ENCODE measurements at places on chromosomes 3 and 15.

- DNase-seq, result peak; percentile 60
Measured at GRCh38 chr15:77083381-77084160, 12.7 kb upstream of the TSPAN3 start.

DNA sequence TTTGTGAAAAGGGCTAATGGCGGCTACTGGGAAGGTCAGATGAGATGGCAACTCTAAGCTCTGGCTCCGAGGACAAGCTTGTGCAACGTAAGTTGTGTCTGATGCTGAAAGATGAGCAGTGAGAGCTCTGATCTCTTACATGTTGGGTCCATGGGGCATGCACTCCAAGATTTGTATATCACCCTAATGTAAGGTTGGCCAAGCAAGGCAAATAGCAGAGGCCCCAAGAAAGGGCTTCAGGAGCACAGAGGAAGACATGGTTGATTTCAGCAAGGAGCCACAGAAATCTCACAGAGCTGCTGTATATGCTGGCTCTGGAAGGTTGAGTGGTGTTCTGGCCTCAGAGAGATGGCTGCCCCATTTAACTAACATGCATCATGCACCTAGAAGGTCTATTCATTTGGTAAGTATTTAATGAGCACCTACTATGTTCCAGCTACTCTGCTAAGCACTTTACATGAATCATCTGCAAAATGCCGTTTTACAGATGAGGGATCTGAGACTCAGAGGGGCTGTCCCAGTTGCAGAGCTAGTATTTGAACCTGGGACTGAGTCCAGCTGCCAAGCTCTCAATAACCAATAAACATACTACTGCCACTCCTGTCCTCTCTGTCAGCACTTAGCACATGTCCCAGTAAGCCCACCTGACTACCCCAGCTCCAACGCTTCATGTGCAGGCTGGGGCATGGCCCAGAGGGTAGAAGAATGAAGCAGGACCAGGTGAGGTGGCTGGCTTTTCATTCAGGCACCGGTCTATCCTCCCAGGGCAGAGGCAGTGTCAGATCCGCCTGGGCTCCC lies 27.8 kb upstream of the ATP2B2 start:
- no peak for DNase-seq

DNA sequence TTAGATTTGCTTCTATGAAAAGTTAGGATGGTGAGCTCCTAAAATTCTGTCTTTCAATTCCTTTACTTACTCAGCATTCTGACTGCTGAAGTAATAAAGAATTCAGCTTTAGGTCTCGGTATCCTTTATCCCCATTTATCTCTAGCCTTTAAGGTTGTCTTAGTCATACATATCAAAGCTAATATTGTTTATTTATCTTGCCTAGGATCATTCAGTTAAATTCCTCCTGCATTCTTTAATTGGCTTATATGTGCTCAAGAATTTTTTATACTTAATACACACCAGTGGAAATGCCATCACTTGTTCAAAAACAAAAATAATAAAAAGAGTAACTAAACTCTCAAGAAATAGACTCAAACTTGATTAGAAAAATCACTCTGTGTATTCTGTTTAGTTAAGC lies 507.0 kb downstream of the ZPLD1 start:
- DNase-seq, result no peak

- peak; percentile 95 for DNase-seq
Measured at GRCh38 chr3:194808640-194809097, 123.0 kb downstream of the FAM43A start.

DNA sequence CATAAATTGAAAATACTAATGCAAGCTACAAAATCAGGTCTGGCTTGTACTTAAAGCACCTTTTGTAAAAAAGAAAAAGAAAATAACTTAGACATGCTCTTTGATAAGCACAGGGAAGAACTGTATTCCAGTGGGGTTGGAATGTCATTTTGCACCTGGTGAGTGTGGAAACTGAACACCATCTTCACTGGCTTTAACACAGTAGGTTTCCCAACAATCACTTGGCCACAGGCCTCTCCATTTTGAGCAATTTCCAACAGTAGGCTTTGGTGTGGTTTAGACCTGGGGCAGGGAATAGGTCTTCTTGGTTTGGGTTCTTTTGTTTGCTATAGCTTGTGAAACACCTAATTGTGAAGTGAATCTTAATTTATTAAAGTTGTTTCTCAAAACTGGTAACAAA lies 18.9 kb downstream of the PDZRN3 start:
- no peak for DNase-seq

GRCh38 chr15:32953533-32953910 lies 235.7 kb downstream of the GREM1 start:
- no peak for DNase-seq

- DNase-seq, result no peak
Measured at GRCh38 chr3:134630506-134630905, 20.3 kb downstream of the KY start.

- no peak for DNase-seq
Measured at GRCh38 chr3:114111060-114111770, 54.7 kb downstream of the QTRT2 start.

DNA sequence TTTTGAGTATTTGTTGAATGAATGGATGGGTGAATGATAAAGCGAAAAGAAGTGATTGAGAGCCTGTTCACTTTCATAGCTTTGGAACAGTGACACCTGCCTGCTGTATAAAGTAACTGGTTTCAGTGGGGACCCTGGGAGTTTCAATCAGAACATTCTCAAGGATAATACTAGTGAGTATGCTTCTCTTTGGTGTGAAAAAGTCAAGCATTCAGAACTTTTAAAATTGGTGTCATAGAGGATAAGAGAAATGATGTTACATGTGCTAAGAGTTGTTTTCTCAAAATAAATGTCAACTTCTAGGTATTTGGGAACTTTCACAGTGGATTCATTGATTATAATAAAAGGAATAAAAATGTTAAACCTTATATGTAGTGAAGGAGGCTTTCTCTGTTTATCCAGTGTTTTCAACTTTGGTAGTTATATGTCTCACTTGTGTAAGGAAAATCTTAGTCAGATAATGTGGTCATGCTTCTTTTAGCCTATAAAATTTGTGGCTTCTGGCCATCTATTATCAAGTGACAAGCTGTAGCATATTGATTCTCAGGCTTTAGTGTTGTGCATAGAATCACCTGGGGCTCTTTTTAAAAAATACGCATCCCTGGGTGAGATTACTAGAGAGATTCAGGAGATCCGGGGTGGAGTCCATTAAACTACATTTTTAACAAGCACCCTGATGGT lies 11.9 kb downstream of the LRCH3 start:
- DNase-seq, result no peak

DNA sequence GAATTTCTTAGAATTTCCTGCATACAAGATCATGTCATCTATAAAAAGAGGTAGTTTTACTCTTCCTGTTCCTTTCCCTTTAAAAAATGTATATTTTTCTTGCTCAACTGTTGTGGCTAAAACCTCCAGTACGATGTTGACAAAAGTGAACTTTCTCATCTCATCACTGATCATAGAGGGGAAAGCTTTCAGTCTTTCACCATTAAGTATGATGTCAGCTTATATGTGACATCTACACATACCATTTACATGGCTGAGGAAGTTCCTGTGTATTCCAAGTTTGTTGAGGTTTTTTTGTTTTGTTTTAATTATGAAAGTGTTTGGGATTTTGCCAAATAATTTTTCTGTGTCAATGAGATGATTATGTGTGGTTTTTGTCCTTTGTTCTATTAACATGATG lies 173.6 kb downstream of the PLD1 start:
- DNase-seq, result no peak

DNA sequence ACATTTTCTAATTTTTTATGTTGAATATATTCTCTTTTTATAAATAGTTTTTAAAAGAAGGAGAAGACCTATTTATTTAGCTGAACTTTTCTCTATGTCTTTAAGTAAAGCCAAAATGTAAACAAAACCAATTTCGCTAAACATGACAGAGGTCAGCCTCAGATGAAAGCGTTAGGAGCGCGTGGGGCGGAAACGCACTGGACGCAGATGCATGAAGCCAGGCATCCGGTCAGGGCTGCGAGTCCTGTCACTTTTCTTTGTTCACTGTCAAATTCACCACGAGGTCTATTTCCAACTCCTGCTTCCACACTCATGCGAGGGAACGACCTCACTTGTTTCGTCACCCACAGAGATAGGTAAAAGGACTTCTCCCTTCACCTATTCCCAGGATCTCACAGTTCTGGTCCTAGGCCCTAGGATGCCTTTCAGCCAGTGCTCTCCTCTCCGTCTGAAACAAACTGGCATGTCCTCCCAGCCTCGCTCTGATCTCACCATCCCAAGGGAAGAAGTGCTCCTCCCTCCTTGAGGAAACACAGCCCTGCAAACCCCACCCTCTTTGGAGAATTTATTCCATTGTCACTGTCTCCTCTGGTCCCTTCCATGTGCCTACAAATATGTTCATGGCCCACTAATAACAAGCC lies 57.9 kb downstream of the ITGB5 start:
- no peak for DNase-seq

GRCh38 chr3:153150991-153151390 lies 11.0 kb upstream of the RAP2B start:
- no peak for DNase-seq

GRCh38 chr15:98778960-98779359 lies 130.6 kb downstream of the IGF1R start:
- DNase-seq, result no peak

GRCh38 chr15:45182996-45183395 lies 4.8 kb downstream of the SHF start:
- no peak for DNase-seq

DNA sequence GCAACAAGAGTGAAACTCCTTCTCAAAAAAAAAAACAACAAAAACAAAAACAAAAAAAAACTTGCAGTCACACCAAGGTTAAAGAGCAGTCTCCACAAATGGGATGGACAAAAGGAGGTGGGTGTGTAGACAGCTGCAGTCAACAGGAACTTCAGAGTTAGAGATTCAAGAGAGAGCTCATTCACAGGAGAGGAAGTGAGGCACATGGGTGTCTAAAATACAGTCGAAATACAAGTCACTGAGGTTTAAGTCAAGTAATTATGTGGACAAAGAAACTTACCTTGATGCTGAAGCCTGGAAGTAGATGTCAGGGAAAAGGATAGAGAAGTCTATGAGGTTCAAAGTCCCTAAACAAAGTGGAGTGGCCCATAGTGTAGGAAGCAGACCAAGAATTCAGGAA lies 14.8 kb downstream of the MRPS11 start:
- DNase-seq, result no peak

DNA sequence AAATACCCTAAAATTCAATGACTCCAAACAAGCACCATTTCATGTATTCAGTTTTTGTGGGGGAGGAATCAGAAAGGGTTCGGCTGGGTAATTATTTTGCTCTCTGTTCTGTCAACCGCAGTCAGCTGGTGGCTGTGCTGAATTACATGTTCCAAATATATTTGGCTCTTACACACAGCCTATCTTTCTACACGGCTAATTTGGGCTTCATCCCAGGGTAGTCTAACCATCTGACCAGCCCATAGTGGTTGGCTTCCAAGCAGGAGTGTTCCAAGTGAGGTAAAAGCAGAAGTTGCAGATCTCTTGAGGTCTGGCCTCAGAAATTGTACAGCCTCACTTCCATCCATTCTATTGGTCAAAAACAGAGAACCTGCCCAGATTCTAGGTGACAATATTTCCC lies 760.8 kb upstream of the SEMA6D start:
- DNase-seq, result no peak

DNA sequence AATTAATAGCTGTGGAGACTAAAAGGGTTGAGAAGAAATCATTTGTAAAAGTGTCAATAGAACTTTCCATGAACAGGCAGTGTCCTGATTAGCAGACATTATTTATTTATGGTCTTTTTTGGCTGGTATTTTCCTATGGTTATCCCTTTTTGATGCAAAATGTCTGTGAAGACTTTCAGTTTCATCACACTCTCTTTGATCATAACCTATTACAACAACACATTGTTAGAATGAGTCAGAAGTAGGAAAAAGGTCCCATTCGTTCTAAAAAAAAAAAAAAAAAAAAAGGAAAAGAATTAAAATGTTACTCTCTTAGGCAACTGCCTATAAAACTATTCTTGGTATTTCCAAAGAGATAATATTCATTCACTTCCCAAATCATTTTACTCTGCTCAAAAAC lies 62.1 kb downstream of the SLC49A4 start:
- DNase-seq, result peak; percentile 5

DNA sequence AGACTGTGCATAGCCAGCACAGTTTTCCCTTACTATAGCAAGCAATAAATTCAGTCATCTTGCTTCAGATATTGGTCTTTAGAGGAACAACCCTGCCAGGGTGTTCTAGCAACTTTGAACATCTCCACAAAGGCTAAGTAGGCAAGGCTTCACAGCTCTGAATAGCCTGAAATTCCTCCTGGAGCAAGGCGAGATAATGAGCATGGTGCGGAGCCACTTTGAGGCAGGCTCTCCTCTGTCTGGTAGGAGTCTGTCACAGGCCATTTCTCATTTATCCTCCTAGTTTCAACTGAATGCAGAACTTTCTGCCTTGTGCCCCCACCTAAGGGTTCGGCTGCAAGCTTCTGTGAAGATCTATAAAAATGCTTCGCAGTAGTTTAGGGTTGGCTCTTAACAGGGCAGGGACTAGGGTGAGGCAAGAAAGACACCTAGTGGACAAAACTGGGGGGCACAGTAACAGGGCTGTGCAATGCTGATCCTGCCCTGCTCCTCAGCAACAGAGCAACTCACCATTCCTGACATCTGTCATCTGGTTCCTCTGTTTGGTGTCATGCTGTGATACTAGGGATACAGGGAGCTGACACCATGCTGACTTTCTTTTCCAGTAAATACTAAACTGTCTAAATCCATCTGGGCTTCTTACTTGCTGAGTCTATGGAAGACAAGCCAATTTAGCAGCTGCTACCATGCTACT lies 16.6 kb upstream of the EHHADH start:
- peak; percentile 34 for DNase-seq

DNA sequence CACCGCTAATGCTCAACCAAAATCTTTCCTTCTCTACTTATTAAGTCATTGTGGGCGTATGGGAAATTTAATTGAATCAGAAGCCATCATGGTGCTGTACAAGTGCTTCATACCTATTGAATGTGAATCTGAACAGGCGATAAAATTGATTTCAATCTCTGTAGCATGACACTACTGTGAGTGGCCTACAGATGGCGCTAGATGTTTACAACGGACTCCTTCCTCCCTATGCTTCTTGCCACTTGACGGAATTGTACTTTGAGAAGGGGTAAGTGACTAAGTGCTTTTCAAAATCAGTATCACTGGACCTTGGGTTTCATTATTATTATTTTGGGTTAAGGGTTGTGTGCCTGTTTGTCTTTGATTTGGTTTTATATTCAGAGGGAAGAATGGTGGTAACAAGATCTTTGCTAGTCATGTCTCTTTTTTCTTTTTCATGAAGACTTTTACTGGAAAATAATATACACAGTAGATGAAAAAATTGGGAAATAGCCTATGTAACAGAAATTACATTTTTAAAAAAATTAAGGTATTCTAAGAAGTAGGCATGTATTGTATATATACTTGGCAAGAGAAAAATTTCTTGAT lies 35.4 kb downstream of the ACP3 start:
- DNase-seq, result peak; percentile 68

Measured in RWPE1 (cell line).